Right renal cortex interstitium (tissue), 3 donors: ENCODE measurements at places on chromosomes 2 and 18. TPM values are rescaled to one million over a fixed set of nuclear protein-coding genes. Genes with fewer than 3 reads are reported as not detected.
A peak's percentile ranks its signal among the peaks of the same experiment; 100 is the strongest.

DNA sequence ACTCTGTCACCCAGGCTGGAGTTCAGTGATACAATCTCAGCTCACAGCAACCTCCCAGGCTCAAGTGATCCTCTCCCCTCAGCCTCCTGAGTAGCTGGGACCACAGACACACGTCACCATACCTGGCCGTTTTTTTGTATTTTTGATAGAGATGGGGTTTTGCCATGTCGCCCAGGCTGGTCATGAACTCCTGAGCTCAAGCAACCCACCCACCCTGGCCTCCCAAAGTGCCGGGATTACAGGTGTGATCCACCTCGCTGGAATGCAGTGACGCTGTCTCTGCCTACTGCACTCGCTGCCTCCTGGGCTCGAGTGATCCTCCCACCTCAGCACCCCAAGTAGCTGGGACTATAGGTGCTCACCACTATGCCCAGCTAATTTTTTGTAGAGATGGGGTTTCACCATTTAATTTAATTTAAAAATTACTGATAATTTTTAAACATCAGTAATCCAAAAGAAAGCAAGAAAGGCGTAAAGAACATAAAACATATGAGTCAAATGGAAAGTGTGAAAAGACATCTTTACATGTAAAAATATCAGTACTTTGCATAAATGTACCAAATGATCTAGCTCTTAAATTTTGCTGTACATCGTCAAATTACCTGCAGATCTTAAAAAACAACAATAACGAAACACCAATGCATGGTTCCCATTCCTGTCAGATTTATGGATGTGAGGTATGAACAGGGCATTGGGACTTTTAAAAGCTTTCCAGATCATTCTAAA is 2.8 kb upstream of the ZNF236 start:
- DNase-seq, result no peak

DNA sequence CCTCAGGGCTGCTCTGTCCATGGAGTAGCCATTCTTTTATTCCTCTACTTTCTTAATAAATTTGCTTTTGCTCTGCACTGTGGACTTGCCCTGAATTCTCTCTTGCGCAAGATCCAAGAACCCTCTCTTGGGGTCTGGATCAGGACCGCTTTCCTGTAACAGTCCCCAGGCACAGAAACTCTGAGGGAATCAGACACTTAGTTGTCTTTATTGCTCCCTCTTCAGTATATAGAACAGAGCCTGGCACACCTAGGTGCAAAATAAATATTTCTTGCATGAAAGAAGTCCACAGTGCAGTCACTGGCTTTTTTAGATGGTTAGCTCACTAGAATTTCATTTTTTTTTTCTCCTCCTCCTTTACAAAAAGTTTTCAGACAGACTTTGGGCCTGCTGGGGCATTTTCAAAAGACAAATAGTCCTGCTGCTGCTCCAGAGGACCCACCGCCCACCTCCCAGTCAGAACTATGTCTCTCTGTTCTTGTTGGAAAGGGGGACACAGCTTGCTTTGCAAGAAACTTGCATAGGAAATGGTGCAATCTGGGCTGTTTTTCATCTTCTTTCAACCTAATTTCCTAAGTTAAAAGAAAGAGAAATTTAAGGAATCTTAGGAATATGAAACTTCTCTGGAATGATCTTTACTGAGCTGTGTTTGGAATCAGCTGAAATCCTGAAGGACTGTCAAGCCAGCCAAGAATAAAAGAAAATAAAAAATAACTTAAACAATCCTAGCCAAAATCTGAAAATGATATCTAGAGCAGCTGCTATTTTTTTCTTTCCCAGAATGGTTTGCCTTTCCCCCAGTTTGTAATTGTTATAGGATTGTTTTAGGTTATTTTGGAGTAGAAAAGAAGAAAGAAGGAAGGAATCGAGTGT is 31.7 kb upstream of the MAP4K3 start:
- no peak for DNase-seq

DNA sequence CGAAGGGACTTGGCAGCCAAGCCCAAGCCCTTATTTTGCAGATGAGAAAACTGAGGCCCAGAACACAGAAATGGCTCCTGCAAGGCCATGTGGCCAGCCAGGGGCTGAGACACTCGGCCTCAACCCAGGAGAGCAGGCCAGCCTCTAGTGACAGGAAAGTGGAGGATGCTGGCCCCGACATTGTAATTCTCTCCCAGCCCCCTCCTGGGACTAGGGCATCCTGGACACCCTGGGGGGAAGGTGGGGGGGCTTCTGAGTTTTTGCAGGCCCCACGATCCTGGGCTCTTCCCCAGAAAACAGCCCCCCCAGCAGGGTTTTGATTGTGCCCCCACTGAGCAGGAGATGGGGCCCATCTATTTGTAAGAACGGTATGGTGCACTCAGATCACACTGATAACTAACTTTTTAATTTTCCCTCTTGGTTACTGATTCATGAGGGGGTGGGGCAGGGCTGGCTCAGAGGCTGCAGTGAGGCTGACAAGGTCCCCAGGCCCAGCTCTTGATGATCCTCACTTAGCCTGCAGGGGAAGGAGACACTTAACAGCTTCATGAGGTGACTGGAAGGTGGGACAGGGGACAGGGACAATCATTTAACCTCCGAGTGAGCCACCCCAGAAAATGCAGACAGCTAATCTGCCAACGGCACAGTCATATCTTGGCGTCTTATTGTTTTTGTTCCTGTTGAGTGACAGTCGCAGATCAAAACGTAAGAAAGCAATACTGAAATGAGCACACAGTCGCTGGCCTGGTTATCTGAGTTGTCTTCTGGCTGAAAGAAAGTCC is 18.9 kb downstream of the SMAD7 start:
- DNase-seq, result no peak

DNA sequence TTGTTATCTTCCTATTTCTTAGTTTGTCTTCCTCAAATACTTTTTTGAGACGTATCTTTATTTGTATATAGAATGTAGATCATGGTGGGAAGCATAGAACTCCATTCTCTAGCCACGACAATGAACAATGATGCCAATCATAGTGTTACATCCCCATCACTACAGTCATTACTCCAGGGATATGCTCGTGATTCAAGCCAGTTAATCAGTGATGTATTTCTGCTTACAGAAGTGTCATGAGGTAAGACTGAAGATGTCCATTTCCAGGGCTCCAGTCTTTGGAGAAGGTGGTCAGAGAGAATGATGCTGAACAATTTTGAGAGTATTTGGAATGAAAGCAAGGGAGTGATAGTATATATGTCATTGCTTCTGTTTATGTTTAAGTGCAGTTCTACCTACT is 777.2 kb upstream of the TMEFF2 start:
- DNase-seq, result no peak

DNA sequence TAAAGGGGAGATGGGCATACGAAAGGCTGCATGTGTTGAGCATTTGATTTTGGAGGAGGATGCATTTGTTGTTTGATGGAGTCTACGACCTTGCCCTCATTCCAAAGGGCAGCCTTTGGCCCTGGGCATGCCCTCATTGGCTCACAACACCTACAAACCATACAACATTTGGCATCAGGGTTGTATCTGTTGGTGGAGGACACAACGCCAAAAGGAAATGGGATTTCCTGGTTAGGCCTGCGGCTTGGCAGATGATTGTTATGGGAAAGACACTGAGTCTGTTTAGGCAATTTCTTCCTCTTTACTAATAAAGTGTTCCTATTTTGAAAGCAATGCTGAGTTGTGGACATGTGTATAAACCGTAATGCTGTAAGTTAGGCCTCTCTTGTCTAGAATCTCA is 246.9 kb downstream of the LDLRAD4 start:
- no peak for DNase-seq

SPRED2 gene
- 36.0 TPM for polyA plus RNA-seq

DNA sequence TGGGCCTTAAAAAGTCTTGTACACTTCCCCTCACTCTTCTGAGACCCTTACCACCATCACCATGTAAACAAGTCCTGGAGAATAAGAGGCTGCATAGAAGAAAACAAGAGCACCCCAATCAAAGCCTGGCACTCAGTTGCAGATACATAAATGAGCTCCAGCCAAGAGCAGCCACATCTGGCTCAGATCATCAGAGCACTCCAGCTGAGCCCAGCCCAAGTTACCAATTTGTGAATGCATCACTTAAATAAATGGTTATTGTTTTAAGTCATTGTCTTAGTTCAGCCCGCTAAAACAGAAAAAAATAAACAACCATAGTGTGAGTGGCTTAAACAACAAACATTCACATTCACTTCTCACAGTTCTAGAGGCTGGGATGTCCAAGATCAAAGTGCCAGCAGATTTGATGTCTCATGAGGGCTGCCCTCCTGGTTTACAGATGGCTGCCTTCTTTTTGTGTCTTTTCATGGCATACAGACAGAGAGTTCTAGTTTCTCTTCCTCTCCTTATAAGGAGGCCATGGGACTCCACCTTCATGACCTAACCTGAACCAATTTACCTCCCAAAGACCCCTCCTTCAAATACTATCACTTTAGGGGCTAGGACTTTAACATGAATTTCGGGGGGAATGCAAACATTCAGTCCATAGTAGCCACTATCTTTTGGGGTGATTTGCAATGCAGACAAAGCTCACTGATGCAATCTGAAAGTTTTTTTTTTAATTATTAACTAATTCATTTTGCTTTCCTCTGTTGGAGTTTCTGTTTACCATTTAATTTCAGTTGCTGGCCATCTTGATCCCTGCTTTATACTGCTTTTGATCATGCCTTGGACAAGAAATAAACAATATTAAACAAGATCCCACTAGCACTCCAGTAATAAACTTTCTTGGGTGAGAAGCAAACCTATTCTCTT is 187.5 kb upstream of the ACVR2A start:
- DNase-seq, result no peak

GRCh38 chr2:205764270-205764746 is 82.0 kb downstream of the NRP2 start:
- no peak for DNase-seq

GRCh38 chr2:105398336-105399206 is at the start of gene FHL2:
FHL2 (minus strand) TSS chr2:105399051; CDS start chr2:105386516, 12,535 bp downstream.
- peak; percentile 70 for DNase-seq
